ENCODE measurements at places on chromosomes 12 and 14.

DNA sequence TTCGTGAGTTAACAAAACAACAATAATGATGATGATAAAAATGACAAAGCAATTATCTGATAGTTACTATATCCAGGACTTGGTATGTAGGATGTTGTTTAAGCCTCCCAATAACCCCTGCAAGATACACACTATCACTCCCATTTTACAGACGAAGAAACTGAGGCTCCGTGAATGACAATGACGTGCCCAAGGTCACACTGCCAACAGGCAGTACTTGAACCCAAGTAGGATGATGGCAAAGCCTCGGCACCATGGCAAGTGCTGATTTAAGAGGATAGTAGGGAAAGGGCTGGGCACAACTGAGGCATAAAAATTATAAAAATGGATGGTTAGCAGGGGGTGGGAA, 226.8 kb upstream of the LHX5 start:
- no peak for DNase-seq

DNA sequence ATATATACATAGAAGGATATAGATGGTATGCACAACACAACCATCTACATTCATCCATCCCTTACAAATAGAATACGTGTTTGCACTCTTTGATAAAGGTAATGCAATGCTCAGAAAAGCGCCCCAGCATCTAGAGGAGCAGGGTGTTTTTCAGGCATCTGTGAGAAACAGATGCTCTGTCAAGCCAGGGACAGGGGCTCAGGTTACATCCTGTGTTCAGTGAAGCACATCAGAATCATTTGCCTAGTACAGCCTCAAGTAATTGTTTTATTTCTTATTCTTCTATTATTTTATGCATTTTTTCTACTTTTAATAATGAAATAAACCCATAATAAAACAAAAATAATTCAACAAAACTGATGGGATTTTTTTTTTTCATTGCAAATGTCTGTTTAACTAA, 50.5 kb upstream of the HIF1A start:
- DNase-seq = no peak

GRCh38 chr12:108447168-108447832, 67.8 kb upstream of the FICD start:
- no peak for DNase-seq

GRCh38 chr14:66575014-66575413, 67.1 kb downstream of the GPHN start:
- no peak for DNase-seq

- DNase-seq = peak; percentile 75
Observed at GRCh38 chr12:68158432-68158831, 1.1 kb downstream of the IFNG start.

DNA sequence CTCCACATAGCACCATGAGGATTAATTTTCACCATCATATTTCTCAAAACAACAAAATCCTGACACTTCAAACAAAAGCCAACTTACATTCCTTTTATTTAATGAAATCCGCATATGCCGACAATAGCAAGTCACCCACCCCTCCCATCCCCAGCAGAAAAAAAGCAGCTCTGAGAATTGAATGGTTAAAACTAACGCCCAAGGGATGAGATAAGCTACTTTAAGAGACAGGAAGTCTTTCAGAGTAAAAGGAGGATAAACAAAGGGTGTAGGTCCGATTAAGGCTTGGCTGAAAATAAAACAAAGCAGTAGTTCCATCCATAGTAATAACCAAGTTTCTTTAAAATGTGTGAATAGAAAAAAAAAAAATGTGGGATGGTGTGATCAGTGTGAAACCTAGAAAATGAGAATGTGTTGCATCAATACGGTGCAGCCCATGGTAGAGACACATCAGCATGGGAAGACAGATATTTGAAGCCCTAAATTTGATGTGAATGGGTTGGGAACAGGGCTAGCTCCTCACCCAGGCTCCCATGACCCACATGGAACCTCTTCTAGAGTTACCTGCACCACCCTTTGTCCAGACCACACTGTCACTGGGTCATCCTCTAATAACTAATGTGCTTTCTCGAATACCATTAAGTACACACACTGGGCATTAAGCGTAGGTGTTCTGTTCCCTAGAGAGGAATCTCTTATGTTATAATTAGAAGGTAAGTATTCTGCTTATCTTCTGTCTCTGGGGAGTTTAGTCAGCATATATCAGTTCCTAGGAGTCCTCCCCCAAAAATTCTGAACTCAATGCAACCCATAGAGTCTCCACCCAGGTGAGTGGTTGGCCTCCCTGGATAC, 31.7 kb downstream of the RTRAF start:
- no peak for DNase-seq

DNA sequence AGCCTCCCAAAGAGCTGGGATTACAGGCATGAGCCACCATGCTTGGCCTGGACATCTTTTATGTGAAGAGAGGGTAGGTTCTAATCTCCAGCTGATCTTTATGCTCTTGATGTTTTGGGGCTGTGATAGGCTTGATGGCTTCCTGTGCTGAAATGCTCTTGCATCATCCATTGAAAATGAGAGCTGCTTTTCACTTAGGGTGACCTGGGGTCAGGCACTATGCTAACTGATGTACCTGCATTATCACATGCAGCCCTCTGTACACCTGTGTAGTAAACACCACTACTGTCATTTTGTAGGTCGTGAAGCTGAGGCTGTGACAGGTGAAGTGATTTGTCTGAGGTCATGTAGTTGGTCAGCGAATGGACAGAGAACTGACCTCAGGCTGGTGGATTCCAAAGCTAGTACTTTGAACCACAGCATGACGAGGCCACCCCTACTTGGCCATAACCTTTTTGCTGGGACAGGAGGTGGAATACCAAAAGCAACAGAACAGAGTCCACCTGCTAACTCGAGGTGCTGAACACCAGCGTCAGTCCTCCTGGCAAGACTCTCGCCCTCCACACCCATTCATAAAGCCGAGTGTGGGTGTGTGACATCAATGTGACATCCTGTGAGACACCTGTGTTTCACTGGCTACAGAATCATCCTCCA, 69.1 kb downstream of the C12orf75 start:
- DNase-seq = no peak

- no peak for DNase-seq
Observed at GRCh38 chr14:72783741-72784140, 110.2 kb downstream of the DPF3 start.

GRCh38 chr14:70934502-70935134, 27.4 kb downstream of the PCNX1 start:
- DNase-seq = peak; percentile 30

DNA sequence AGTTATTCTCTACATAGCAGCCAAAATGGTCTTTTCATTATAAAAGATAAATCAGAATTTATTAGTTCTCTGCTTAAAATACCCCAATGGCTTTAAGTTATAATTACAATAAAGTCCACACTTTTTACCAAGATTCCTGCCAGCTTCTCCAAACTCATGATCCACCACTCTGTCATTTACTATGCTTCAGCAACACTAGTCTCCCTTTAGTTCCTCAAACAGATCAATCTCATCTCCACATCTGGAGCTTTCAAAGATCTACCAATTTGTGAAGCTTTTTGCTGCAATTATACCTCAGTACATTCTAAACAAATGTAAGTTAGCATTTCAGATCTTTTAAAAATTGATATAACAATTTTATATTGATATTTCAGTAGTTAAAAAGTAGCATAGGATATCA, 24.9 kb downstream of the CATSPERB start:
- no peak for DNase-seq

DNA sequence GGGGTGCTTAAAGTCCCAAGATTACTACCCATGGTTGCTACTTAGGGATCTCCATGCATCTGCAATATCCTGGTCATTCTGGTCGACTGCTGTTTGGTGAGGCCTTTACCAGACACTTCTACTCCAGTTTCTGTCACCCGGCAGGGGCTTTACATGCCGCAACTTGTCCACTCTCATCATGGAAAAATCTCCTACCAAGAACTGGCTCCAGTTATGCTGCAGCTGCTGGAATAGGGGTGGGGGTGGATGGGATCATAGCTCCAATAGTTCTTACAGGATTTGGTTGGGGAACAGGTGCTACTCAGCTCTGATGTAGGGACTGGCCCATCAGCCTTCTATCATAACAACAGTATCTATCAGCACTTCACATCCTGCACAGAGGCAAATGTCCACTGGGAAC, 51.6 kb downstream of the SPTB start:
- no peak for DNase-seq

DNA sequence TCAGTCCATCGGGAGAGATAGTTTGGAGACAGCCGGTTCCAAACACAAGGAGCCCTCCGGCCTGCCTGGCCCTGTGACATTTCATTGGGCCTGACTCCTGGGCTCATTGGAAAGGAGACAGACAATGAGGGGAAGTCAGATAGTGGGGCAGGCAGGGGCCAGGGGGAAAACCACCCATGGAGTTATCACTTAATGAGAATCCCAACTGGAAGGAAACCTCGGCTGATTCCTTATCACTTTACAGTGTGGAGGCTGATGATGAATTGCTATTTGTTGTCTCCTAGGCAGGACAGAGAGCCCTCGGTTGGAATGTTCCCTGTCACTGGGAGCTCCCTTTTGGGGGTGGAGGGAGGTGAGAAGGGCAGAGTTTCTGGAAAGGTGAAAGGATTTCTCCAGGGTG, 44.4 kb downstream of the TBX5 start:
- DNase-seq = no peak

- DNase-seq = no peak
Observed at GRCh38 chr14:74964787-74965485, 9.5 kb upstream of the PGF start.
